ENCODE measurements at places on chromosomes 1 and 21.

- no peak for DNase-seq
These were observed 9.3 kb downstream of the SLAMF8 start for GRCh38 chr1:159835862-159836525.

DNA sequence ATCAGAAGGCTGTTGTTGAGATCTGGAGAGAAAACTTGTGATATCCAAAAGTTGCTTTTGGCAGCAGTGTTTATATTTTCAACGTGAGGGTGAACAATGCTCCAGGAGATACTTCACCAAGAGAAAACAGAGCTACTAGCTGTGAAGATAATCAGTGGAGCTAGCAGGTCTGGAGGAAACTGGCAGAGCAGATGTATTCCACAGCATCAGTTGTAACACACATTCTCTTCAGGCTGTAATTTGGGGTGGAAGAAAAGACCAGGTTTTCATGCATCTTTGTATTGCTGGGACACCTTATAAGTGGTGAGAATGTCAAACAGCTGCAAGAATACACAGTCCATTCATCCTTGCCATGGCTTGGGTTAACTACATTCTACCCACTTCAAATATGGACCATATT, 22.0 kb downstream of the AHCYL1 start:
- DNase-seq: no peak

DNA sequence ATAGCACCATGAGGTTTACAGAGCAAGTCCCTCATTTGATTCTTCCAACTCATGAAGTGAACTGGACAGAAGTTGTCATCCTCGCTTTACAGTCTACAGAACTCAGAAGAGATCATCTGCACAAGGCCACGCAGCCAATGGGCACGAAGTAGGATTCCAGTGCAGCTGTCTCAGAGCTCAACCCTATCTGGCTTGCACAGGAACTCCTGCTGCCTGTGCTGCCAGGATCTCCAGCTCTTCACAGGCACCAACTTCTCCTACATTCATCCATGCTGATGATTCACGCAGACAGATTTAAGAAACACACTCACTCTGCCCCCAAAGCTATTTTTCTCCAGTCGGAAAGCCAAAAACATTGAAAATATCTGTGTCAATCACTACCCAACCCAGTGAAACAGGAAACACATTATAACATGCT, 157.0 kb downstream of the RERE start:
- peak; percentile 91 for DNase-seq

GRCh38 chr1:7886405-7886745, 33.5 kb upstream of the UTS2 start:
- peak; percentile 30 for DNase-seq

- DNase-seq: no peak
These were observed 4.8 kb upstream of the RGS16 start for GRCh38 chr1:182608845-182609610.

GRCh38 chr1:234478481-234479309, at the start of gene TARBP1:
Gene TARBP1, minus strand, starts transcription at chr1:234479179. Its CDS starts 76 bp downstream, at chr1:234479103.
- DNase-seq: peak; percentile 88

DNA sequence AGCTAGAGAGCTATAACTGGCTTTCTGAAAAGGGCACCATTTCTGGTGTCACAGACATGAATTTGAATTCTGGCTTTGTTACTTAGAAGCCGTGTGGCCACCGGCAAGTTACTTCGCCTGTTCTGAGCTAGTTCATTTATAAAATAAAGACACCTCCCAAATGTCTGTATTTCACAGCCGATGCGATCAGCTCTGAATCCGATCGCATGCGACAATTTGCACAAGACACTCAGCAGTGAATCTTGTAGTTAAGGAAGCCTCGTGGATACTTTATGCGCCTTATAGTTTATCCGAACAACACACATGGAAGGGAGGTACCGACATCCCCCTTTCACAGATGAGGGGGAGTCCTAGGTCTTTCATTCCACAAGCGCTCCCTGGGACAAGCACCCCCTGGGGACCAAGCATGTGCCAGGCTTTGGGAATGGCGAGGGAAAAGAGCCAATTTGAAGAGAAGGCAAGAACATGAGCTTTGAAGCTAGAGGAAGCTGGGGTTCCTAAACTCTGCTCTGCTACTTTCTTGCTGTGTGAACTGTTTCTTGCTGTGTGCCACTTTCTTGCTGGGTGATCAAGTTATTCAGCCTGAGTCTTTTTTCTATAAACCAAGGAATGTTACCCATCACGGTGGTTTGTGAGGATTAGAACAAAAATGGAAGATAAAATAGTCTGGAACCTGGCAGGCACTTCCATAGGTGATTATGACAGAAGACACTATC, 3.9 kb downstream of the ID3 start:
- DNase-seq: no peak

DNA sequence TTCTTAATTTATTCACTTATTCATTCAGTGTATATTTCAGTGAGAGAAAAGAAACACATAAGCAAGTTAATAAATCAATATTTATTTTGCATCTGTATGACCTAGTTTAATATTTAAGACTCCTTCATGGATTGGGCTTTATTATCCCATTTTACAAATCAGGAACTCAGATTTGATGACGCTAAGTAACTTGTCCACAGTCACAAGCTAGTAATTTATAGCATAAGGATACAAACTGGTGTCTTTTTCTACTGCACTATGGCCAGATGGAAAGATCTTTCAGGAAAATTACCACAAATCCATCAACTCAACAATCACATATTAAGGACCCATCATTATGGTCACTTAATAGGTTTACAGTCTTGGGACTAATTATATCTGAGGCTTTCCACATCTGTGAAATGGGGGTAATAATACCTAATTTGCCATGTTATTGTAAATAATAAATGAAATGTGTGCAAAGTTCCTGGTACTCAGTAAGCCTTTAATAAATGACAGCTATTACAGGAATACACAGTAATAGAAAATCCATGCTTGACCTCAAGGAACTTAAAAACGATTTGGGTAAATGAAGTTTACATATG, 13.3 kb downstream of the CDKN2C start:
- no peak for DNase-seq

DNA sequence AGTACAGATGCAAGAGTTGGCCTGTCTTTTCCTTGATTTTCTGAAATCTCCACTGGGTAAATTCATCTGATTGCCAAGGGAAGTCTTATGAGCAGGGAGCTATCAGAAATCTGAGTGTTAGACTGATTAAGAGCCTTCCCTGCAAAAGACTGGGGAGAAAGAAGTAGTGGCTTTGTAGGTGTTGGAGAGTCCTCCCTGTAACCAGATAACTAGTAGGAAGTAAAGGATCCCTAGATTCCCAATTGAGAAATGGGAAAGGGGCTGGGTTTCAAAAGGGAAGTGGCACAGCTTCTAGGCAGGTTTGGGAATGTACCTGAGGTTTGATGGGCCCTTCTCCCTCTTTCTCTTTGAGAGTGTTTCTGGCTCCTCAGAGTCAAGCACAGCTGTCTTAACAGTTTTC, 2.1 kb downstream of the TLCD4 start:
- no peak for DNase-seq

- DNase-seq: no peak
These were observed 37.7 kb downstream of the MARK1 start for GRCh38 chr1:220565670-220566069.

DNA sequence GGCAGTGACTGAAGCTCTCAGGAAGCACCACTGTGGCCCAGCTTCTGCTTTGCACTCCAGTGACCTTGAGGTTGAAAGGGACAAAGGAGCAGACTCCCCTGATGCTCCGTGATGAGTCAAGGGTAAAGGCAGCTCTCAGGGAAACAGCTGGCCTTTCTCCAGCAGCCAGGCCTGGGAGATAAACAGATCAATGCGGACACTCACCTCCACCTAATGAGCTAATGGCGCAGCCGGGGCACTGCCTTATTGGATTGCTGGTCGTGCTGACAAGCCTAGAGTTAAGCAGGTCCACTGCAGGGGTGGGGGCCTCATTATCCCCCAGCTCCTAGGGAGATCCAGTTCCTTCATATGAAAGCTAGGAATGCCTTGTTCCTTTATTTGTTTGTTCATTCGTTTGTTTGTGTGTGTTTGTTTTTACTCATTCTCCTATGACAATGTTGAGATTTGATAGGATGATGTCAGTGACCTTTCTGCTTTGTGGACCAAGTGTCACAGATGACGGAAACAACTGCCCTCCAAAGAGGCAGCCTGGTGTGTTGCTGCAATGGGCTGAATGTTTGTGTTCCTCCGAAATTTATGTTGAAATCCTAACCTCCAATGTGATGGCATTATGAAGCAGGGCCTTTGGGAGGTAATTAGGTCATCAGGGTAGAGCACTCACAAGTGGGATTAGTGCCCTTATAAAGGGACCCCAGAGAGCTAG, 141.4 kb upstream of the BEND5 start:
- no peak for DNase-seq

- peak; percentile 87 for DNase-seq
These were observed 10.4 kb downstream of the JUN start for GRCh38 chr1:58773406-58773840.

- peak; percentile 57 for DNase-seq
These were observed 12.5 kb upstream of the SPSB1 start for GRCh38 chr1:9280015-9280860.

- no peak for DNase-seq
These were observed 1019.2 kb downstream of the TTLL7 start for GRCh38 chr1:82979593-82980236.

DNA sequence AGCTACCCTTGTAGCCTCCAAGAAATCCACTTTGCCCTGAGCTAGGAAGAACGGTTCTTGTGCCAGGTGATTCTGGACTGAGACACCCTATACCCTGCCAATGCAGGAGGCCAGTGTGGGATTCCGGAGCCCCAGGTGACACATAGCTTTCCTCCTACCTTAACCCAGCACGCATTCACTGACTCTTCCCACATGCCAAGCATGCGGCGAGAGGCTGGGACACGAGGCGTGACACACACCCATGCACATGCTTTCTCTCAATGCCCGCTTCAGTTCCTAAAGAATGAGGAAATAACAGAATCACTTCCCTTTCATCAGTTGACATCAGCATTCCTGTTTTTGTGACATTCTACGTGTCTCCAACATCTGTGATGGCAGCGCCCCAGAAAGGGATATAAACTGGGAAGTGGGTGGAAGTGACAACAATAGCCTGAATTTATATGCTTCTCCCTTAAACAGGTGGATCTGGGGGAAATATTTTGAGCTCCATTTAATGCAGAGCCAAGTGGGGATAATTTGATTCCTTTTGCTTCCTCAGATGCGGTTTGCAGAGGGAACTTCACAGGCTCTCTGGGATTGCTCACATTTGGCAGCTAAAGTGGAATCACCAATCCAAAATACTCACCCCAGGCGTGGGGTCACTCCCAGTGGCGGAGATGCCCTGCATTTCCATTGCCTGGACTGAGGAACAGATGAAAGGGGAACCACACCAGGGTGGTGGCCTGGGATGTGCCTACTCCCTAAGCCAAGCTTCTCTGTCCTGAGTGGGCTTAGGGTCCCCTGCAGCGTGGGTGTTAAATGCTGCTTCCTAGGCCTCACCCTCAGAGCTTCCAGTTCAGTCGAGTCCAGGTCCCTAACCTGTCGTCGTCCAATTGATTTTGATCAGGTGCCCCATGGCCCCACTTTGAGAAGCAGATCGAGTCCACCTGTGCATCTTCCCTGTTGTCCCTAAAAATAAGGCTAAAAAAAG, 445.1 kb downstream of the SIPA1L2 start:
- peak; percentile 27 for DNase-seq

GRCh38 chr1:172845371-172845770, 186.5 kb downstream of the FASLG start:
- no peak for DNase-seq

DNA sequence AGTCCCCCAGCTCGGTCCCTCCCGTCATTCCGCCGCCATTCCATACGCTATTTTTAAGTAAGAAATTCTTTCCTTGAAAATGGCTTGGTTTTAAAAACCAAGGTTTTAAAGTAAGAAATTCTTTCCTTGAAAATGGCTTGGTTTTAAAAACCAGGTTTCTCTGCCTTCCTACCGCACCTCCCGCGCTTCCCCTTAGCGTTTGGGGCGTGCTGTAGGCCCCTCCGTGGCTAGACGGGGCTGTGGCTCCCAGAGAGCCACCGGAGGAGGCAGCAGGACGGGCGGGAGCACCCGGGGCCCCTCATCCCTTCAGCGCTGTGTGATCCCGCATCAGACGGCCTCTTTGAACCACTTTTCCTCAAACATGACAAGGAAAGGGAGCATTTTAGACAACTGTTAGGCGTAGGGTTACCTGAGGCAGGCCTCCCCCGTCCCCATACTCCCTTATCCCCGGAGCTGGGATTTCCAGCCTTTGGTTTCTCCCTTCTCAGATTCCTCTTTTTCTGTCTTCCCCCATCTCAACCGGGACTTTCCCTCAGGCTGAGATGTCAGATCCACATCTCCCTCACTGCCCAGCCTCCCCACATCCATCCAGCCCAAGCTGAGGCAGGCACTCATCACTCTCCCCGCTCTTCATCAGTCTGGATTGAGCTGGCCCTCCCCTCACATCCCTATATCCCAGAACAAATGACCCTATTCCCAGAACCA, 541 bp upstream of the CD58 start:
- DNase-seq: no peak

DNA sequence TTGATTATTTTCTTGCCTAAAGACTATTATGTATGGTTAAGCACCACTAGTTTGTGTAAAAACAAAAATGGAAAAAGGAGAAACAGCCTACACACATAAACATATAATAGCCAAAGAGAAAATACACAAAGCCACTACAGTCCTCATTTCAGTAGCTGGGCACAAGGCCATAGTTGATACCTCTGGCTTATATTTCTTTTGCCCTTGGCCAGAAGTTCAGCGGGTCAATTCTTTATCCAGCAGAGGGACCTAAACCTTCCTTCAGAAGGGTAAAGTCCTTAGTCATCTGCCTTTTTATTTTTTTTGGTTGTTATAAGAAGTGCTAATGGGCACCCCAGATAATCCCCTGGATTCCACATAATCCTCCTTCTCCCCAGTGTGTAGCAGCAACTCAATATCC, 134.1 kb downstream of the PIGK start:
- DNase-seq: no peak

GRCh38 chr1:25031966-25032667, 102.0 kb upstream of the RUNX3 start:
- peak; percentile 59 for DNase-seq

DNA sequence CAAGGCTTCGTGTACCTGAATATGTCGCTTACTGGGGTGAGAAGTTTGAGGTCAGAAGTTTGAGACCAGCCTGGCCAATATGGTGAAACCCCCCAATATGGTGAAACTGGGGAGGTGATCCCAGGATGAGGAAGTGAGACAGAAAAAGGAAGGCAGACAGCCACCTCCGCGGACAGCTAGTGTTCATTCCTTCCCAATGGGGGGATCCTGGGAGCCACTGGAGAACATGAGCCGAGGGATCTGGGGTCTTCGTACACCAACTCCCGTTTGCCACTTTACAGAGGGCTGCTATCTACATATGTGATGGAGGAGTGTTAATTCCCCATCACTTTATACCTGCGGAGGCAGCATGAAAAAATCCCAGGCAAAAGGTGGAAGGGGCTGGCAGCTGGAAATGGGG, 19.6 kb upstream of the IFFO2 start:
- DNase-seq: no peak

GRCh38 chr1:118304722-118305359, 119.8 kb upstream of the SPAG17 start:
- DNase-seq: peak; percentile 62

- no peak for DNase-seq
These were observed 14.9 kb downstream of the SLC45A3 start for GRCh38 chr1:205665201-205666045.

Data from tongue (tissue), 3 donors.